Panc1 (cell line): ENCODE measurements at places on chromosomes 13 and 19. TPM values are rescaled to one million over a fixed set of nuclear protein-coding genes. Genes with fewer than 3 reads are reported as not detected.

The GPR12 gene
- not detected for total RNA-seq

GRCh38 chr19:1768248-1768647 is 14.9 kb downstream of the ONECUT3 start:
- H3K36me3 ChIP-seq, result no peaks in the 10 kb centered on the region
- H3K4me1 ChIP-seq, result peaks cover 20% of the 10 kb centered on the region
- DNase-seq, result no peak
- H3K27ac ChIP-seq, result no peak overlapping the region

DNA sequence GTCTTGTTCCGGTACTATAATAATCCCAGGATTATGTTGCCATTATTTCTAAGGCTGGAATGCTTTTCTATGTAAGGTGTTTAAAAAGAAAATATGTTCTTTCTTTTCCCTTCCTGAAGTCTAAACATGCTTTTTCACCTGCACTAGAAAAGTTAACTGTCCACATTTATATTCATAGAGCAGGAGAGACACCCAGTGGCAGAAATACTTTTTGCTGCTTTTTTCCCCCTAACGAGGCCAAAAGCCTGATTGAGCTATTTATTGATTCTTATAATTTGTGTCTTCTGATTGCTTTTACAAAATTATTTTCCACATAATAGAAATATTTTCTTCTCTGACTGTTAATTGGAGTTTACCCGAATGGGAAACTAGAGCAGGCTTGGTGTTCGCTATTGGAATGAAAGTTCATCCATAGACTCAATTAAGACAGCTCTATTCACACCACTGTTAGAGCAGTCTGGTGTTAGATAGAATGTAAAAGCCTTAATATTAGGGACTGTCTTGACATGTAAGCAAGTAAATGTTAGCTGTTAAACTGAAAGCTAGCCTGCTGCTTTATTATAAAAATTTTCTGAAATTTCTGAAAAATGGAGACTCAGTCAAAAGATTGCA is 15.8 kb downstream of the GPR180 start:
- no peaks in the 10 kb centered on the region for H3K4me1 ChIP-seq
- H3K27me3 ChIP-seq, result no peaks in the 10 kb centered on the region
- peaks cover 9% of the 10 kb centered on the region for H3K36me3 ChIP-seq
- H3K4me3 ChIP-seq, result no peak overlapping the region

The IRS2 gene
- 5.9 TPM for total RNA-seq

DNA sequence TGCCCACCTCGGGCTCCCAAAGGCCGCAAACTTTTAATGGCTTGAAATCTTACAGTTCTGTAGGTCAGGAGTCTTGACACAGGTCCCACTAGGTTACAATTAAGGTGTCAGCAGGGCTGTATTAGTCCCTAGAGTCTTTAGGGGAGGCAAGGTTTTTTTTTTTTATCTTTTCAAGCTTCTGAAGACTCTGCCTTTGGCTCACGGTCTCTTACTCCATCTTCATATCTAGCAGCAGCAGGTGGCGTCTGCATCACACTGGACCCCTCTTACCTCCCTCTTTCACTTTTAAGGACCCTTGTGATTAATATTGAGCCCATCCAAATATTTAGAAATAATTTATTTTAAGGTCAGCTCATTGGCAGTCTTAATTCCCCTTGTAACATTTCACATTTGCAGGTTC is 11.6 kb downstream of the MIR17HG start:
- no peak overlapping the region for H3K4me3 ChIP-seq
- no peaks in the 10 kb centered on the region for H3K4me1 ChIP-seq
- H3K36me3 ChIP-seq, result peaks cover 16% of the 10 kb centered on the region
- H3K27me3 ChIP-seq, result no peaks in the 10 kb centered on the region
- DNase-seq, result no peak
- no peak overlapping the region for H3K27ac ChIP-seq

The CACNA1A gene
- 0.51 TPM for total RNA-seq

DNA sequence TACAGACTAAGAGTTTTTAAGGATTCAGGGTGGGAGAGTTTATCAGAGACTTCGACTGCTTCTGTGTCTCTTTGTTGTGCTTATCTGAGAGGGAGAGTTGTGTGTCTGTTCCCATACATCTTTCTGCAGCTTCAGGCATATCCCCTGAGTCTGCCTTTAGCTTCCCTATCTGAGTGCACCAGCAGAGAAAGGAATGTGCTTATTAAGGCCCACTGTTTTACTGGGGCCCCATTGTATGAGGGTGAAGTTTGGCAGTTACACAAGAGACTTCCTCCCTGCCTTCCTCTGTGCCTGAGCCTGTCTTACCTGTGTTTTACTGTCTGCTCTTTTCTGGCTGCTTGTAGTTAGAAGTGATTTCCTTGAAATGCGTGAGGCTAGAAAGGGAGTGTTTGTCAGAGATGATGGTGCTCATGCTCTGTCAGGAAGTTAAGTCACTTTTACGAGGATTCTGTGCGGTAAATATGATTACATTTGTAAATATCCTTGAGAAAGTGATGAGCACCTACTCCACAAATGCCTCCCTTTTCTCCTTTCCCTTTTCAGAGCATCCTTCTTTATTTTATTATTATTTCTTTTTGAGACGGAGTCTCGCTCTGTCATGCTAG is 1228.9 kb upstream of the MIR17HG start:
- H3K4me3 ChIP-seq, result no peak overlapping the region
- H3K27ac ChIP-seq, result no peak overlapping the region
- no peak for DNase-seq
- no peaks in the 10 kb centered on the region for H3K36me3 ChIP-seq
- H3K27me3 ChIP-seq, result no peaks in the 10 kb centered on the region
- H3K4me1 ChIP-seq, result no peaks in the 10 kb centered on the region
